ENCODE measurements at places on chromosomes 7 and 10. TPM values are rescaled to one million over a fixed set of nuclear protein-coding genes. Genes with fewer than 3 reads are reported as not detected.

DNA sequence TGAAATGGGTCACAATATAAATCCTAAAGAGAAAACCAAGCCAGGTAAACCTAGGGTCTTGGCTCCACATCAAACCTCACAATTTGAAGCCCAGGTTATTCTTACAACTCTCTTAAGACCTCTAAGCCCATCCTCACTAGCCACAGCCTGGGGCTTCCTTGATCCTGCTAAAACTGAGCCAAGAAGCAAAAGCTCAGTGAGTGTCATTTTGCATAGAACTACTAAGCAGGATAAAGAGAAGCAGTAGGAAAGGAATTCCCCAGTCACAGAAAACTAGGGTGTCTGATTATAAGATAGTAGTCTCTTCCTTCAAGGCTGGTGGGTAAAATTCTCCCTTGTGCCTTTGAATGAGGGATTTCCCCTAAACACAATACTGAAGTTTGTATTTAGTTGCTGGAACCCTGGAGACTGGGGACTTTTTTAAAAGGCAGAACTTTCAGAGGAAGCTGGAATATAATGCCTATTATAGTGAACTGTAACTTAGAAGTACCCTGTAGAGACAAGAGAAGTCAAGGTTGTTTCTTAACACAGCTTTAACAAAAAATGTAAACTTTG lies 196.6 kb upstream of the KIAA1217 start:
- peak; percentile 30 for DNase-seq

The APBB1IP gene
- not detected for total RNA-seq

DNA sequence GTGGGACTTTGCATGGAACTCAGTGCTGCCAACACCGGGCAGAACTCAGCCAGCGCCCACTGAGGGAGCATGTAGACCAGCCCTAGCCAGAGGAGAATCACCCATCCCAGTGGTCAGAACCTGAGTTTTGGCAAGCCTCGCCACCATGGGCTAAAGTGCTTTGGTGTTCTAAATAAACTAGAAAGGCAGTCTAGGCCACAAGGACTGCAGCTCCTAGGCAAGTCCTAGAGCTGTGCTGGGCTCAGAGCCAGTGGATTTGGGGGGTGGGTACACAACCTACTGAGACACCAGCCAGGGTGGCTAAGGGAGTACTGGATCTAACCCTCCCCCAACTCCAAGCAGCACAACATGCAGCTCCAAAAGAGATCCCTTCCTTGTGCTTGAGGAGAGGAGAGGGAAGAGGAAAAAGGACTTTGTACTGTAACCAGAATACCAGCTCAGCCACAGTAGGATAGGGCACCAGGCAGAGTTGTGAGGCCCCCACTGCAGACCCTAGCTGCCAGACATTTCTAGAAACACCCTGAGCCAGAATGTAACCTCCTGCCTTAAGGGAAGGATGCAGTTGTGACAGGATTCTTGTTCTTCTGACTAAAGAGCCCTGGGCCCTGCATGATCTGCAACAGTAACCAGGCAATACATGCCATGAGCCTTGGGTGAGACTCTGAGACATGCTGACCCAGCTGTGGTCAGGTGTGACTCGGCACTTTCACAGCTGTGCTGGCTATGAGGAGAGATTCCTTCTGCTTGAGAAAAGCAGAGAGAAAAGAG lies 24.4 kb downstream of the GSDME start:
- no peak for DNase-seq

The IL2RA gene
- total RNA-seq: not detected

DNA sequence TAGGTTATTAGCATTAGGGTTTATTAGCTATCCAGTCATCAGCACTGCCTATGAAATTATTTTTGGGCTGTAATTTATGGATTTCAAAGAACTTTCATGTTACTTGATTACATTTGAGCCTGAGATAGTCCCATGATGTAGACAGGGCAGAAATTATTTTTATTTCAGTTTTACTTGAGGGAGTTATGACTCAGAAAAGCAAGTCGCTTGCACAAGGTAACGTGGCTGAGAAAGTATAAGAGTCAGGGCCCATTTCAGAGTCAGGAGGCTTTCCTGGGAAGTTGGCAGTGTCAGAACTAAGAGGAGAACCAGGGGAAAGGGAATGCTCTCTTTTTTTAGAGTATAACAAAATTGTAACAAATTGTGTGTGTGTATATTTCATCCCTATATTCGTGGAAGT lies 16.5 kb downstream of the GATA3 start:
- no peak for DNase-seq

All from neural progenitor cell (in vitro differentiated cells).